H9 (cell line): ENCODE measurements at places on chromosomes 16 and 17. TPM values are rescaled to one million over a fixed set of nuclear protein-coding genes. Genes with fewer than 3 reads are reported as not detected.

Gene NTN3
- 1.3 TPM in 2 replicates for total RNA-seq

DNA sequence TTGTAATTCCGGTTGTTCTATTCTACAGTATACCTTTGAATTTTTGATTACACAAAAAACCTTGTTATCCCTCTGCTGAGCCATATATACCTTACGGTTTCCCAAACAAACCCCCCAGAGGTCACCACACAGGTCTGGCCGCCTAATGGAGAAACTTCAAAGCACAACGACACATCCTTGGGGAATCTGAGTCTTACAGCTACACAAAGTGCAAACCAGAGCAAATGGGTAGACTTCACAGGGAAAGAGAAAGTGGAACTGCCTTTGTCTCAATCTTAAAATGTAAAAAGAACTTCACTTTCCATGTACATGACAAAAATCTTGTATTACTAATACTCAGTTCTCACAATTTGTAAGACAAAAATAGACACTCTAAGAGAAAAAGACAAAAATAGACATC, 2.7 kb downstream of the FBXO31 start:
- no peaks in the 10 kb centered on the region for H3K27me3 ChIP-seq
- no peak for DNase-seq
- peaks cover 12% of the 10 kb centered on the region for H3K36me3 ChIP-seq
- no peak overlapping the region for H3K27ac ChIP-seq
- peak overlapping the region; percentile 40; the same call in 1 of the 3 replicates for H3K4me3 ChIP-seq

DNA sequence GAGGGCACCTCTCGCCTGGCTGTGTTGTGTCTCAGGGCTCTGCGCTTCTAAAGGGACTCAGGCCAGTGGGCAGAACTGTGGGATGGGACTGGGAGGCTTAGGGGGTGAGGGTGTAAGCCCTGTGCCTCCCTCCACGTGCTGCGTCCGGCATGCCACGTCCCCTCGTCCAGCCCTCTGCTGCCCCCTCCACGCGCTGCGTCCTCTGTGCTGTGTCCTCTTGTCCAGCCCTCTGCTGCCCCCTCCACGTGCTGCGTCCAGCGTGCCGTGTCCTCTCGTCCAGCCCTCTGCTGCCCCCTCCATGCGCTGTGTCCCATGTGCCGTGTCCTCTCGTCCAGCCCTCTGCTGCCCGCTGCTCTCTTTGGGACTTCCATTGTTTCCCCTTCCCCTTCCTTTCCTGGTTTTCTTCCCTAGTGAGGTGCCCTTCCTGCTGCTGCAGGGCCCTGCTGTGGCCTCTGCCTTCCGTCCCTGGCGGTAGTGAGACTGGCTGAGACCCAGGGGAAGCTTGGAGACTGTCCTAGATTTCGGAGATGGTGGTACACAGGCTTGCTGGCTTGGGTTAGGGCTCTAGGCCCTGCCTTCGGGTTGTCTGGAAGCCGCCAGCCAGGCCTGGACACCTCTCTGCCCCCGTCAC, 6.4 kb upstream of the ZNF750 start:
- no peaks in the 10 kb centered on the region for H3K4me1 ChIP-seq
- no peak overlapping the region for H3K27ac ChIP-seq
- no peak overlapping the region for H3K4me3 ChIP-seq
- no peaks in the 10 kb centered on the region for H3K27me3 ChIP-seq
- DNase-seq: no peak

DNA sequence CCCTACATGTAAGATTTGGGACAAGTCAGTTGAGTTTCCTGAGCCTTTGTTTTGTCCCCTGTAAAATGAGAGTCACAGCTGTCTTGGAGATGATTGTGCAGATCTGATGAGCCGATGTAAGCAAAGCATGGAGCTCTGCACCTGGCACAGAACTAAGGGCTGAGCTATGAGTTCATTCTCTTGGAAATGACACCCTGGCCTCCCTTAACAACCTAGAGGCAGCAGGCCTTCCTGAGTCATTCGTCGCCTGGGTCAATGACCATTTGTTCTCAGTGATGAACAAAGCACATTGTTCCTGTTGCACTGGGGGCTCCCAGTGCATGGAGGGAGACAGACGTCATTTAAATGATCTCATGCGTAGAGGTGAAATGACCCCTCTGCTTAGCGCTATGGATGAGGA, 62.8 kb upstream of the GCSH start:
- no peak overlapping the region for H3K27ac ChIP-seq
- no peak overlapping the region for H3K4me3 ChIP-seq
- DNase-seq: no peak
- no peaks in the 10 kb centered on the region for H3K36me3 ChIP-seq
- no peaks in the 10 kb centered on the region for H3K4me1 ChIP-seq
- H3K27me3 ChIP-seq: no peaks in the 10 kb centered on the region

Gene PRR35
- total RNA-seq: 0.33 and 0.50 TPM in 2 replicates

Gene PRAC1
- total RNA-seq: not detected in 2 replicates

DNA sequence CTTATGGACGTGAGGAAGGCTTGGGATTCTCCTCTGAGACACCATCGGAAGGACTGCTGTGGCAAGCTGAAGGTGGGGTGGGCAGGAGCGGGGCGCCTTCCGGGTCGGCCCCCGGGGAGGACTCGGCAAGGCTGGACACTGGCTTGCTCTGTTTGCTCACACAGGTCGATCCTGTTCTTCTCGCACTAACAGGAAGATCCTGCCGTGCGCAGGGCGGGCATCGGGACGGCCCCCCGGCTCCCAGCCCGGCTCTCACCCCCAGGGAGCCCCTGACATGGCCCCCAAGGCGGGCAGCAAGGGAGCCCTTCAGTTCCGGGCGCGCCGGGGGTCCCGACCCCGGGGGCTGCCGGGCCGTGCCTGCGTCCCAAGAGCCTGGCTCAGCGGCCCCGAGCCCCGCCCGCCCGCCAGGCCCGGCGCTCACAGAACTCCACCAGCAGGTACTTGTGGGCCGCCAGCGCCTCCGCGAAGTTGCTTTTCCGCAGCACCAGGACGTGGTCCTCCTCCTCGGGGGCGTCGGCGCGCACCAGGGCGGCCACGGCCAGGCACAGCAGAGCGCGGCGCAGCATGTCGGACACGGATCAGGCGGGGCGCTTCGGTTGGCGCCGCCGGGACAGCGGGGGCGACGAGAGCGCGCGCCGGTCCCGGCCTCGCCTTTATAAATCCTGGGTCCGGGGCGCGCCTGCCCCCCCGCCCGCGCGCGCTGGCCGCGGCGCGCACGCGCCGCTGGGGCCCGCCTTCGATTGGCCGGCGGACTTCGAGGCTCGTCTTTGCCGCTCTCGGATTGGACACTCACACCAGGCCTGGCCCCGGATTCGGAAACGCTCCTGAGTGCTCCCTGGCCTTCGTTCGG, at the start of gene P4HB:
TSS of gene P4HB (minus strand) at position 630 of the 850 bp plus-strand sequence. CDS start at position 566, 64 bp downstream.
- peaks cover 3% of the 10 kb centered on the region; the same call in 1 of the 2 replicates for H3K4me1 ChIP-seq
- H3K4me3 ChIP-seq: peak within 1 kb of the TSS; percentile 94
- no peaks in the 10 kb centered on the region for H3K27me3 ChIP-seq

- peak; percentile 71 for DNase-seq
- H3K27ac ChIP-seq: no peak overlapping the region
- no peak overlapping the region; the same call in 2 of the 3 replicates for H3K4me3 ChIP-seq
- peaks cover 2% of the 10 kb centered on the region; the same call in 1 of the 2 replicates for H3K36me3 ChIP-seq
- no peaks in the 10 kb centered on the region; the same call in 1 of the 2 replicates for H3K4me1 ChIP-seq
Measured at GRCh38 chr17:39001703-39002637, 34.8 kb upstream of the FBXO47 start.

GRCh38 chr17:34299956-34300577, 14.5 kb downstream of the CCL11 start:
- H3K27ac ChIP-seq: no peak overlapping the region
- no peak overlapping the region for H3K4me3 ChIP-seq
- H3K4me1 ChIP-seq: no peaks in the 10 kb centered on the region
- no peaks in the 10 kb centered on the region for H3K36me3 ChIP-seq
- H3K27me3 ChIP-seq: no peaks in the 10 kb centered on the region; the same call in 1 of the 2 replicates
- no peak for DNase-seq

Gene CCL7
- not detected in 2 replicates for total RNA-seq

- no peaks in the 10 kb centered on the region for H3K27me3 ChIP-seq
- no peaks in the 10 kb centered on the region for H3K4me1 ChIP-seq
- no peak for DNase-seq
- H3K27ac ChIP-seq: no peak overlapping the region
- no peak overlapping the region for H3K4me3 ChIP-seq
Measured at GRCh38 chr17:67026341-67026740, 18.0 kb upstream of the CACNG1 start.

GRCh38 chr16:14236401-14236800, 165.3 kb downstream of the MRTFB start:
- no peak overlapping the region for H3K27ac ChIP-seq
- peaks cover 2% of the 10 kb centered on the region; the same call in 1 of the 3 replicates for H3K36me3 ChIP-seq
- H3K27me3 ChIP-seq: no peaks in the 10 kb centered on the region
- no peaks in the 10 kb centered on the region for H3K4me1 ChIP-seq
- H3K4me3 ChIP-seq: no peak overlapping the region

GRCh38 chr17:63445571-63445953, 544 bp downstream of the CYB561 start:
- H3K27ac ChIP-seq: no peak overlapping the region
- no peaks in the 10 kb centered on the region for H3K36me3 ChIP-seq
- DNase-seq: peak; percentile 83
- peaks cover 2% of the 10 kb centered on the region; the same call in 1 of the 2 replicates for H3K4me1 ChIP-seq
- H3K27me3 ChIP-seq: no peaks in the 10 kb centered on the region; the same call in 1 of the 2 replicates
- peak overlapping the region; percentile 66 for H3K4me3 ChIP-seq

DNA sequence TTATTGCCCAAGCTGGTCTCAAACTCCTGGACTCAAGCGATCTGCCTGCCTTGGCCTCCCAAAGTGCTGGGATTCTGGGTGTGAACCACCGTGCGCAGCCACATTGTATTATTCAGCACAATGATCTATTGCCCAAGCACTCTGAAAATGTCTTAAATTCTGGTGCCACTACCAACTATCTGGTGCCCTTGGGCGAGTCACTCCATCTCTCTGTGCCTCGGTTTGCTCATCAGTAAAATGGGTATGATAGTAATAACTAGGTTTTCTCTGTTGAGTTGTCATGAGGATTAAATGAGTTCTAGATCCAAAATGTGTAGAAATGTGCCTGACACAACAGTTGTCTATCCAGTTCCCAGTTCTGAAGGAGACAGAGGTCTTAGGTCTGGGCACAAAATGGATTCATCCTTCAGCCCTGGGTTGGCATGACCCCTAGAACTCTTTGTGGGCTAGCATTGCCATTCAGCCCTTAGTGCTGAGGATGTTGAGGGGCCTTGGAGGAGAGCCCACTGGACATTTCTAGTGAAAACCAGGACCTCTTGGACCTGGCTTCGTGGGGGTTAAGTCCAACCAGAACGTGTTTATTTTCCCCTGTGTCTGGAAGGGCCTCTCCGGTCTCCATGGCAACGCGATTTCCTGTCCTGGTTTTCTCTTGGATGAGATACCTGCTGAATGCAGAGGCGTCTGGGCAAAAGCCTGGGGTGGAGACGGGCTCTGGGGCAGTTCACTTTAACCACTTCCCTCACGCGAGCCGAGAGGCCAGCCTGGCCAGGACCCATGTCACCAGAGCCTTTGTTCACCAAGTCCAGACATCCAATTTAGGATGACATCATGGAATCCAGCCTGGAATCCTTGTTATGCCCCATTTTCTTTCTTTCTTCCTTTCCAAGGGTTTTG, 43.7 kb upstream of the TNRC6A start:
- H3K36me3 ChIP-seq: no peaks in the 10 kb centered on the region
- peak; percentile 74 for DNase-seq
- H3K27ac ChIP-seq: no peak overlapping the region
- H3K4me3 ChIP-seq: no peak overlapping the region
- no peaks in the 10 kb centered on the region for H3K4me1 ChIP-seq

- peaks cover 2% of the 10 kb centered on the region; the same call in 1 of the 2 replicates for H3K4me1 ChIP-seq
- H3K27me3 ChIP-seq: peaks cover 15% of the 10 kb centered on the region; the same call in 1 of the 2 replicates
- DNase-seq: peak; percentile 97
Measured at GRCh38 chr17:7833795-7834541, at the start of gene KDM6B. Gene KDM6B (plus strand): TSS chr17:7834217. CDS start chr17:7845555, 11,338 bp downstream.

- no peak overlapping the region for H3K4me3 ChIP-seq
- no peak for DNase-seq
- no peak overlapping the region for H3K27ac ChIP-seq
- no peaks in the 10 kb centered on the region for H3K27me3 ChIP-seq
- no peaks in the 10 kb centered on the region; the same call in 1 of the 2 replicates for H3K36me3 ChIP-seq
- peaks cover 3% of the 10 kb centered on the region; the same call in 1 of the 2 replicates for H3K4me1 ChIP-seq
Measured at GRCh38 chr16:13435415-13435814, 484.5 kb upstream of the ERCC4 start.

GRCh38 chr16:2147981-2148671, at the start of gene RAB26:
Gene RAB26 (plus strand): TSS chr16:2148625. CDS start chr16:2148784, 159 bp downstream.
- peaks cover 3% of the 10 kb centered on the region; the same call in 1 of the 2 replicates for H3K4me1 ChIP-seq
- no peaks in the 10 kb centered on the region for H3K27me3 ChIP-seq
- H3K36me3 ChIP-seq: peaks cover 2% of the 10 kb centered on the region; the same call in 2 of the 3 replicates
- H3K27ac ChIP-seq: no peak within 1 kb of the TSS
- peak within 1 kb of the TSS; percentile 58 for H3K4me3 ChIP-seq

- no peak overlapping the region for H3K27ac ChIP-seq
- no peaks in the 10 kb centered on the region for H3K27me3 ChIP-seq
- DNase-seq: no peak
- peaks cover 23% of the 10 kb centered on the region for H3K4me1 ChIP-seq
Measured at GRCh38 chr16:51542981-51543815, 392.1 kb upstream of the SALL1 start.

Gene ZPBP2
- total RNA-seq: not detected in 2 replicates

DNA sequence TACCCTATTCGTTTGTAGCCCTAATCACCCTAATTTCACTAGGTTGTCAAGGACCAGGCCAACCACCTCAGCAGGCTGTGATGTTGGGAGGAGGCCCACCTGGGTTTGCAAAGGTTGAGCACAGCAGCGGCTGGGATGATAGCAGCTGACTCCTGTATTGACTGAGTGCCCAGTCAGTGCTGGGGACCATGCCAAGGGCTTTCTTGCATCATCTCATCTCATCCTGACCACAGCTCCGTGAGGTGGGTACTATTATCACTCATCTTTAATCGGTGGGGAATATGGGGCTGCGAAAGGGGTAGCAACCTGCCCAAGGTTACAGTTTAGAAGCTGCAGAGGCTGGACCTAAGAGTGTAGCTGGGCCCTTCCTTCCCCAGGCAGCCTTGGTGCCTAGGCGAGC, 11.7 kb downstream of the ATPAF2 start:
- no peaks in the 10 kb centered on the region for H3K4me1 ChIP-seq
- no peaks in the 10 kb centered on the region for H3K27me3 ChIP-seq
- no peak overlapping the region for H3K27ac ChIP-seq
- no peak overlapping the region for H3K4me3 ChIP-seq
- DNase-seq: no peak

DNA sequence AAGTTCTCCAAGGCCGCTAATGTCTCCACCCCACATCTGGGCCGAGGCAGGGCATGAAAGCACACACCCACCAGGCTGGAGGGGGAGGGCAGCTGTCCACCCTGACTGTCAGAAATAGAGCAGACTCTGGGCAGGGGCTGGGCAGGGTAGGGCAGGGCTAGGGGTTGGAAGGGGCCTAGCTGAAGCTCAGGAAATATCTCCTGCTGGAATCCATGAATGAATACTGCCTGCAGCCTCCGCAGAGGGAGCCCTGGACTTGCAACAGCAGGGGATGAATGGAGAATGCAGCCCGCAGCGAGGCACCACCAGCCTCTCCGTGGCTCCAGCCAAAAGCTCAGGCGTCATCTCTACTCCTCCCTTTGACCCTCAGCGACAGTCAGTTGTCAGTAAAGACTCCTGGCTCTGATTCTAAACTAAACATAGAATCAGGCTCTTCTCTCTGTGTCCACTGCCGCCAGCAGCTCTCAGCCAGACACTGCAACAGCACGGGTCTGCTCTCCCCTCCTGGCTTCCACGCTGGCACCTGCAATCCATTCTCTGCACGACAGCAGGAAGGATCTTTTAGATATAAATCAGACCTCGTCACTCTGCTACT, 23.9 kb upstream of the NGFR start:
- peak overlapping the region; percentile 80 for H3K4me3 ChIP-seq
- peaks cover 6% of the 10 kb centered on the region; the same call in 1 of the 2 replicates for H3K4me1 ChIP-seq

Gene SP2
- total RNA-seq: 19.3 and 20.0 TPM in 2 replicates

Gene HSF4
- 1.2 and 1.5 TPM in 2 replicates for total RNA-seq

- DNase-seq: no peak
- no peaks in the 10 kb centered on the region for H3K27me3 ChIP-seq
- H3K4me1 ChIP-seq: no peaks in the 10 kb centered on the region
Measured at GRCh38 chr17:3002538-3003295, 60.7 kb downstream of the OR1D5 start.

Gene KCNG4
- not detected in 2 replicates for total RNA-seq
